ENCODE measurements at places on chromosomes 3 and 15.

DNA sequence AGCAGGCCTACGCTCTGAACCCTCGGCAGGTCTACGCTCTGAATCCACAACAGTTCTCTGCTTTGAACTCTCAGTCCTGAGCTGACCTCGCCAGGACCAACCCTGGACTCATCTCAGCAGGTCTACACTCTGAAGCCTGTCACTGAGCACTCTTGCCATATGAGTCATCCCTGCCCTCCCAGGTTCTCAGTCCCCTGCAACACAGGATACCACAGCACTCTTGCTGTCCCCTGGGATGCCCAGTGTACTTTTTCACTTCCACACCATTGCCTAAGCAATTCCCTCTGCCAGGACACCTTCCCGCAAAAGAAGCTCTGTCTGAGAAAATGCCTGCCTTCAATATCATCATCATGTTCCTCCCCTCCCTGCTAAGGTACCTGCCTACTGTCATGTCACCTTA lies 42.0 kb downstream of the NUP210 start:
- DNase-seq: peak; percentile 24

GRCh38 chr3:120153294-120153693 lies 59.0 kb upstream of the GSK3B start:
- peak; percentile 82 for DNase-seq

DNA sequence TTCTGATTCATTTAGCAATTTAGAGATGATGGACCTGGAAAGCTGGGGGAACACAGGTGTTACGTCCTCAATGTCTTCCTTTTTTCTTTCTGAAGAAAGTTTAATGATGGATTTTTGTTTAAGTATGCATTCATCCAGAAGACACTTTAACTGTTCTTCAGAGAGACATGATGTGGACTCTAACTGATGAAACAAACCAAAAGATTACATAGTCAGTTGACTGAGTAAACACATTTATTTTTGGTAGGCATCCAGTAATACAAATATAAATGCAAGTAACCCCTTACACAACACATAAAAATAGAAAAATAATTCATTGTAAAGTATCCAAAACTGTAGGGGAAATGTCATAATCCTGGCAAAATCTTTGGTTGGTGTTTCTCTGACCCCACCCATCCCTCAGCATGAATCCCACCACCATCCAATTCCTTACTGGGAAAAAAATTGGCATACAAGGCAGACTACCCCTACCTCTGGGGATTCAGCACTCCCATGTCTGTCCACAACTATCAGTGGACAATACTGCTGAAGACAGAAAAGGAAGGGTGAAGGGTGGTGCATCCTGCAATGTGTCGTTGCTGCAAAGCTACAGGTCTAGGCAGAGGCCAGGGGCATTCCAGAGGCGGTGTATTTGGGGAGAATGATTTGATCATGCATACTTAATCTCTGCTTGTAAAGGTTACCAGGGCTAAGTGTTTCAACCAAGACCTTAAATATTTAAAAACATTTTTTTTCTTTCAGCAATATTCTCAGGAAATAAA lies 37.4 kb downstream of the THBS1 start:
- DNase-seq: no peak

GRCh38 chr15:81981908-81982307 lies 63.9 kb downstream of the MEX3B start:
- peak; percentile 5 for DNase-seq

GRCh38 chr15:91548549-91548948 lies 305.0 kb upstream of the SLCO3A1 start:
- no peak for DNase-seq

Data from choroid plexus epithelial cell (primary cell).